ENCODE measurements at places on chromosomes 4 and X. TPM values are rescaled to one million over a fixed set of nuclear protein-coding genes. Genes with fewer than 3 reads are reported as not detected.
A peak's percentile ranks its signal among the peaks of the same experiment; 100 is the strongest.

DNA sequence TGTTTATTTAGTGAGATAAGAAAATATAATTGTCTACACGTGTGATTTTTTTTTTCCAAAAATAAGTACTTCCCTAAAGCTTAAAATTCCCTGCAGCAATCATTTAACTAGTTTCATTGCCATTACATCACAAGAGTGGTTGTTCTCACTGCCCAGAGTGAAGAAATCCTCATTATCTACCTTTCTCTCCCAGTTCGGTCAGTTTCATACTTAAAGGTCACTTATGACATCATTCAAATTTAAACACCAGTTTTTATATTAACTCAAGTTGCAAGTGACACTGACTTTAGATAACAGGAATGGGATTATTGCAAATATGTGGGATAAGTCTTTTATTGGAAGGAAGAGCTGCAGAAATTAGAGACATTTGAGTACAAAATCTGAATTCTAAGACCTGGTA lies 1699.8 kb upstream of the IGFBP7 start:
- no peaks in the 10 kb centered on the region for H3K4me1 ChIP-seq
- DNase-seq, result no peak
- H3K4me3 ChIP-seq, result no peak overlapping the region
- H3K27me3 ChIP-seq, result no peaks in the 10 kb centered on the region
- no peaks in the 10 kb centered on the region for H3K36me3 ChIP-seq

DNA sequence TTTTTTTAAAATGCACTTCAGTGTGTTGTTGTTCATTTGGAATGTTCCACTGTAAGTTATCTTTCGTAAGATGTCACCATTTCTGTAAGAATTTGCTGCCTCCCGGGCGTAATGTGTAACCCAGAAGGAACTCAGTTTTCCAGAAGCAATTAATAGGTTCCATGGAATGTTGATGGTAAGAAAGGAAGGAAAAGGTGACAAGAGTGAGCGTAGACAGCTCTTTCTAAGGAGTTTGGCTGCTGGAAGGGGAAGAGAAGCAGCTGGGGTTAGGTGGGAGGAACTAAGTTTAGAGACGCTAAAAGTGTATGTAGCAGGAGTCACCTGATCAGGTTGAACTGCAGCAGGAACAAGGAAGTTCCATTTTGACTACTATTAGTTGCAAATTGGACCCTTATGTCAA lies 35.9 kb downstream of the PNMA5 start:
- H3K27ac ChIP-seq, result no peak overlapping the region
- no peaks in the 10 kb centered on the region for H3K27me3 ChIP-seq
- H3K36me3 ChIP-seq, result no peaks in the 10 kb centered on the region
- H3K4me3 ChIP-seq, result peak overlapping the region; percentile 29

DNA sequence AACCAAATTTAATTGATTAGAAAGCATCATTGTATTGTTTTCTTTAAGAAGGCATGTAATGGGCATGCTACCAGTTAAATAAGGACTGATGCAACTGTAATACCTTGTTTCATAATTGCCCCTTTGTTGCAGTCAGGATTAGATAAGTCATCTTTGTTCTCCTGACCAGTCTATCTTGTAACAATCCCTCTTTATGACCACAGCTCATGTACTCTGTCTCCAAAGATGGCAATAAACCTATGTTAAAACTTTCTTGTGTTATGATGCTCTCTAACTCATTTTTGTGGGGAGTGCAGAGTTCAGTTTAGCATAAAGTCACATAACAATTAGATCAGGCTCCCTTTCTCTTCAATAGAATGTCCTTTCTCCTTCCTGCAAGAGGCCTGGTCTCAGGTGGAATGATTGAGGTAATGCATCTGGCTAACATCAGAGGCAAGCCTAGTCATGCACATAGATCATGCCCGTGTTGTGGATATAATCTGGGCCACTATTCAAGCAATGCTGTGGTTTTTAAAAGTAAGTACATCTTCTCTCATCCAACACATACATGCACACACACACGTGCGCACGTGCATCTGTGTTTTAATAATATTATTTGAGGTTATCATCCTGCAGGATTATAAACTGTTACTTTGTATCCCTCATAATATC lies 45.6 kb downstream of the TMEM154 start:
- H3K36me3 ChIP-seq, result peaks cover 3% of the 10 kb centered on the region
- peaks cover 30% of the 10 kb centered on the region for H3K4me1 ChIP-seq
- H3K4me3 ChIP-seq, result no peak overlapping the region
- H3K27ac ChIP-seq, result peak overlapping the region; percentile 89

DNA sequence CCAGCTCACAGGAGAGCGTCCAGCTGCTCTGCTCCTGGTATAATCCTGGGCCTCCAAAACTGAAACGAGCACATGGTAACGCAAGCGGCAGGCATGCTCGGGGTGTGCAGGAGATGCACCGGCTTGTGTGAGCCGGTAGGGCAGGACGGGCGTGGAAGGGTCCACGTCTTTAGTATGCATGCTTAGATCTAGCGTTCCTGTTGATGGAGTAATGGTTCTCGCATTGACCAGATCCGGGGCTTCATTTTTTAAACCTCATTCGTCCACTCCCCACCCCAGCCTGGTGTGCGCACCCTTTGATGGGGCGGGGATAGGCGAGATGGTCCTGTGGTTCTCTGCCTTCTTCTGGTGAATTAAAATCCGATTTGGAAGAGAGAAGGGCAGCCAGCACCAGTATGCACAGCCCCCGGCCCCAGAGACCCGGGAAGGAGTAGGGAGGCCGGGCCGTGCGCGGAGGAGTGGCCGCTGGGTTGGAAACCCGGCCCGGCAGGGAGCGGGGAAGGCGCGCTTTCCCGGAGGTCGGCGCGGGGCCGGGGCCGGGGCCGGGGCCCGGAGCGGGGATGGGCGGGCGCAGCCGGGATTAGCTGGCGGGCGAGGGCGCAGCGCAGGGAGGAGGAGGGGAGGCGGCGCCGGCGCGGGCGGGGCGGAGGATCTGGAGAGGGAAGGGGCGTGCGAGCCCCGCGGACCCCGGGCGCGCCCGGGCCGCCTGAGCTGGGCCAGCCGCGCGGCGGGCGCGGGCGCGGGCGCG lies 39.9 kb downstream of the FAM149A start:
- DNase-seq, result peak; percentile 75
- H3K4me3 ChIP-seq, result peak overlapping the region; percentile 37
- H3K4me1 ChIP-seq, result no peaks in the 10 kb centered on the region
- H3K27me3 ChIP-seq, result no peaks in the 10 kb centered on the region

DNA sequence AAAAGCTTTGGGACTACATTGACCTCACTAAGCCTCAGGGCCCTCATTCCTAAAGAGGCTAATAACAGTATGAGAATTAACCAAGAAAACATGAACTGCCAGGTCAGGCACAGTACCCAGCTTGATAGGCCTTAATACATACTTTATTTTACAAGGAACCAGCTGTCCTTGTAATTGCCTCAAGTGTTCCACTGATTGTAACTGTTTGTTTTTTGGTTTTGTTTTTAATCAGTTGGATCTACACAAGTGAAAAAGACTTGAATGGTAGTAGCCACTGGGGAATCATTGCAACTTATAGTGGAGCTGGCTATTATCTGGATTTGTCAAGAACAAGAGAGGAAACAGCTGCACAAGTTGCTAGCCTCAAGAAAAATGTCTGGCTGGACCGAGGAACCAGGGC lies 35.6 kb downstream of the PKD2 start:
- DNase-seq, result no peak
- H3K36me3 ChIP-seq, result peaks cover 80% of the 10 kb centered on the region
- H3K4me1 ChIP-seq, result peaks cover 5% of the 10 kb centered on the region
- no peak overlapping the region for H3K27ac ChIP-seq

- no peaks in the 10 kb centered on the region for H3K36me3 ChIP-seq
- H3K27ac ChIP-seq, result no peak overlapping the region
- no peaks in the 10 kb centered on the region for H3K4me1 ChIP-seq
- H3K27me3 ChIP-seq, result peaks cover 2% of the 10 kb centered on the region
Measured at GRCh38 chrX:41512394-41512793, 65.3 kb downstream of the NYX start.

DNA sequence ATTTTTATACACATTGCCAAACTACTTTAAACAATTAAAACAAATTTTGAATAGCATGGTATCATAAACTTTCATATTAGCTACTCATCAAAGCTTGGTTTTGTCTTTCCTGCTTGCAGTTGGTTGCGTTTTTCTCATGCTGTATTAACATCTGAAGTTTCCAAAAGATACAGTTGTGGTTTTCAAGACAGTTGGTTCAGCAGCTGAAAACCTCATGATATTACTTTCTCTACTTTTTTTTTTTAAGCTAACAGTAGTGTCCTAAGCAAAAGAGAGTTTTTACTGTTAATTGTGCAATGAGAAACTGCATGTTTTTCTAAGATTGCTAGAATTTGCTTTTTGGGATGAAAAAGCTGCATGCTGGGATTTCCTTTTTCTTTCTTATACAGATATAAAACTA lies 15.2 kb downstream of the RUFY3 start:
- H3K27ac ChIP-seq, result no peak overlapping the region
- peaks cover 58% of the 10 kb centered on the region for H3K4me1 ChIP-seq
- no peaks in the 10 kb centered on the region for H3K27me3 ChIP-seq
- H3K4me3 ChIP-seq, result no peak overlapping the region
- no peak for DNase-seq

GRCh38 chrX:70088751-70089150 lies 26.5 kb downstream of the OTUD6A start:
- H3K27ac ChIP-seq, result no peak overlapping the region
- H3K4me3 ChIP-seq, result no peak overlapping the region
- no peaks in the 10 kb centered on the region for H3K4me1 ChIP-seq
- H3K36me3 ChIP-seq, result no peaks in the 10 kb centered on the region
- H3K27me3 ChIP-seq, result no peaks in the 10 kb centered on the region
- DNase-seq, result no peak

GRCh38 chr4:176499518-176499917 lies 179.8 kb downstream of the SPCS3 start:
- H3K27ac ChIP-seq, result no peak overlapping the region
- H3K4me3 ChIP-seq, result no peak overlapping the region
- H3K4me1 ChIP-seq, result no peaks in the 10 kb centered on the region

GRCh38 chrX:63739885-63740284 lies 45.1 kb downstream of the ARHGEF9 start:
- no peaks in the 10 kb centered on the region for H3K4me1 ChIP-seq
- peaks cover 7% of the 10 kb centered on the region for H3K27me3 ChIP-seq
- DNase-seq, result no peak

DNA sequence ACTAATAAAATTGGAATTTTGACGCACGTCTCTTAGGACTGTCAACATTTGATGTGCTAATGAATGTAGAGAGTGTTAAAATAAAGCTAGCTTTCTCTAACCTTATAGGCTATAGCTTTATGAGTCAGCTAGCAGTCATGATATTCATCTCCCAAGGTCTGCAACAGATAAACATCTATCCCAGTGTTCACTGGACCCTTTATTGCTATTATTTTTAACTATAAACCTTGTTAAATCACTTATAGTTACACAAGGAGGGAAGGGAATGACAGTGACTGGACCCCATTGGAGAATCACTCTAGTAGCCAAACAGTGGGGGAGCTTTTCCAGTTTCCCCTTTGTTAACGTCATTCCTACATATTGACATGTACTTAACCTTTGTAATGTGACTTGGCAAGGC lies 67.9 kb upstream of the SHISA3 start:
- no peak for DNase-seq
- no peak overlapping the region for H3K4me3 ChIP-seq
- no peaks in the 10 kb centered on the region for H3K4me1 ChIP-seq
- H3K27ac ChIP-seq, result no peak overlapping the region

DNA sequence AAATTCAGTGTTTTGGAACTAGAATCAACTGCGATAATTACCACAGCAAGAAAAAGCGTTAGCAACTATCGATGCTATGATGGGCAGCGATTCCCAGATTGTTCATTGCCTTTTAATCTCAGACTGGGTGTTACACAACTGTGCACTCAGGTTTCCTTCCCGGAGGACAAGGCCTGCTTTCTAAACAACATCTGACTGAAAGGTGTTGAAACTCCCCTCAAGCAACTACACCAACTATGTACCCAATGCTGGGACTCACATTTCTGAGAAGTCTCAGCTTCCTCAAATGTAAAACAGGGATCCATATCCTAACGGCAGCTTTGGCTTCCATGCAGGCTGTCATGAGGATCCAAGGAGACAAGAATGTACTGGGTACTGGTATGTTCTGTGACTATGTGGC lies 8.2 kb downstream of the GABRE start:
- no peaks in the 10 kb centered on the region for H3K27me3 ChIP-seq
- no peaks in the 10 kb centered on the region for H3K4me1 ChIP-seq
- no peak overlapping the region for H3K27ac ChIP-seq
- no peaks in the 10 kb centered on the region for H3K36me3 ChIP-seq

DNA sequence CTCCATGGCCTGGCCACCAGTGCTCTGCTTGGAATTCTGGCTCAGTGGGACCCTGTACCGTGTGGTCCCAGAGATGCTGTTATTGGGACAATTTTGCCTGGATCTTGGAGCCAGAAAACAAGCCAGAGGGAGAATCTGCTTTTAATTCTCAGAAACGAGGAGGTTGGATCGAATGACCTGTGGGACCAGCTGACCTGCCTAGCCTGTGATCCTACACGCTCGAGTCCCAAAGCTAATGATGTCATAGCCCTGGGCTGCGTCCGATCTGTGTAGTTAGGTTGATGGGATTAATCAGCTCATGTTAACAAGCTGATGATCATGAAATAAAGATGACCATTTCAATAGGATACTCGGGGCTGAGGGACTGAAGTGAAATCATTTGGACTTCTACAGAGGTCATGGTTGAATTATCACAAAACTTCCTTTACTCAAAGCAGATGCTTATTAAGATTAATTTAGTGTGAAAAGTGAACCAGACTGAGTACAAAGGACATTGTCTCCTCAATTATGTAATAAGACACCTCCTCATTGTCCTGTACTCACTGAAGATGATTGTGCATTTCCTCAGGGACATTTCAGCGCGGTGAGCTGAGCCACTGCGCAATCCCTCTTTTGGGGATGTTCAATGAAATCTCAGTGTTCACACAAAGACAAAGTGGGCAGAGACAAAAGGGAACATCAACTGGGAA lies 51.9 kb upstream of the STX18 start:
- DNase-seq, result no peak
- H3K4me1 ChIP-seq, result no peaks in the 10 kb centered on the region
- no peak overlapping the region for H3K27ac ChIP-seq
- no peaks in the 10 kb centered on the region for H3K36me3 ChIP-seq
- H3K4me3 ChIP-seq, result no peak overlapping the region
- no peaks in the 10 kb centered on the region for H3K27me3 ChIP-seq

DNA sequence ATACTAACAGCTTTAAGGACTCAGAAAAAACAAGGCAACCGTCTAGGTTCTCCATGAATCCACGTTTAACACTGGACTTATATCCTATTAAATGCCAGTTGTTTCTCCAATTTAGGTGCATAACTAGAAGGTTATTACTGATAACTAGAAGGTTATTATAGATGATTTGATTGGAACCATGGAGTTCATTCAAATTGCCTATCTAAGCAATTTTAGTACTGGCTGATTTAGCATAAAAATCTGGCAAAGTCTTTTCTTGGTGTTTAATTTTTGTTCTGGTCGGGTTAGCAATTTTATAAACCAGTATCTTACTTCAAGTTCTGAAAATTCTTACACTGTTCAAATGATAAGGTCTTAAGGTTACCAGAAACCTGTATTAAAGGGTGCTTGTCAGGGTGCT lies 672.8 kb upstream of the GNPDA2 start:
- H3K36me3 ChIP-seq, result no peaks in the 10 kb centered on the region
- DNase-seq, result no peak
- no peaks in the 10 kb centered on the region for H3K27me3 ChIP-seq
- no peak overlapping the region for H3K4me3 ChIP-seq

CXCL6 gene
- not detected for polyA plus RNA-seq

PLXNB3 gene
- 2.7 TPM for polyA plus RNA-seq

ERCC6L gene
- polyA plus RNA-seq, result 6.8 TPM

REST gene
- polyA plus RNA-seq, result 49.1 TPM

PNMA6A gene
- polyA plus RNA-seq, result 2.2 TPM

RS1 gene
- polyA plus RNA-seq, result 0.15 TPM

C4orf51 gene
- not detected for polyA plus RNA-seq

MAGEA10 gene
- polyA plus RNA-seq, result not detected

ADH4 gene
- 1.2 TPM for polyA plus RNA-seq

SLC9B1 gene
- 2.9 TPM for polyA plus RNA-seq

TRPC5OS gene
- polyA plus RNA-seq, result not detected

MTM1 gene
- polyA plus RNA-seq, result 14.8 TPM
